ENCODE measurements at places on chromosomes 16 and 17. TPM values are rescaled to one million over a fixed set of nuclear protein-coding genes. Genes with fewer than 3 reads are reported as not detected.

DNA sequence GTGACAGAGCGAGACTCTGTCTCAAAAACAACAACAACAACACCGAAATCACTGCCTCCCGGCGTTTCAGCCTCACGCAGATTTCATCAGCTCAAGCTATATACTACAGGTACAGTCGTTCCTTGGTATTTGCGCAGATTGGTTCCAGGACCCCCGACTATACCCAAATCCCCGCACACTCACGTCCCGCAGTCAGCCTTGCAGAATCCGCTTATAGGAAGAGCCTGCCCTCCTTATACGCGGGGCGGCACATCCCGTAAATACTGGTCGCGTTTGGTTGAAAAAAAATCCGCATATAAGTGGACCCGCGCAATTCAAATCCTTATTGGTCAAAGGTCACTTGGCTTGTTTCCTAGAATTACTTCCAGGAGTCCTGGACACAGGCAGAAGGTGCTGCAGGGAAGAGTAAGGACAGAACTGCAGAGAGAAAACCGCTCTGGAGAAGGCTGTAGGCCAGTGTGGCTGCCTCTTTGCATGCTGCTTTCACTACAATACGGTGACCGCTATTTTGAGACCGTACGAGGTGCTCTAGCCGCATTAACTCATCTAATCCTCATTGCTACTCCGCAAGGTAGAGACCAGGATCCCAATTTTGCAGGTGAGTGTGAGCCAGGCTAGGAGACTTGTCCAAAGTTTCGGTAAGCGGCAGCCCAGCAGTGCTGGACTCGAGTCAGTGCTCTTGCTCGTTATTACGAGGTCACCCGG, 718 bp downstream of the NDUFAB1 start:
- DNase-seq = no peak

- peak; percentile 90 for DNase-seq
Observed at GRCh38 chr17:81519284-81520020, 6.9 kb upstream of the ACTG1 start.

DNA sequence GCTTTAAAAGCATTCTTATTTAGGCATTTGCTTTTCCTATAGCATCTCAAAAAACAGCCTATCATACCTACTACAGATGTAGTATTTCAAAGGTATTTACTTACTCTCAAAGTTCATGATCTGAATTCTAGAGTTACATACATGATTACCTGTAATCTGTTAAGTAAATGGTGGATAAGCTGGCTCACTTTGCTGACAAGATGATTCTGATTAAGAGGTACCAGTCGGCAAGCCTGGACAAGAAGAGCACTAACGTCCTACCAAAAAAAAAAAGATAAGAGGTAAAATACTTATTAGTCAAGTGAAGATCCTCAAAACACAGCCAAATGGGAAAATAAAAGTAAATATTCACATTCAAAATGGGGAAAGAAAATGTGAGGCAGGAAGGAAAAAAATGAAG, 2.7 kb downstream of the HEATR6 start:
- no peak for DNase-seq

The RAP1GAP2 gene
- 26.6 TPM for total RNA-seq

The LGALS9B gene
- 14.3 TPM for total RNA-seq
